Germinal center (tissue), 1 donor: ENCODE measurements at places on chromosomes 7 and 10.

DNA sequence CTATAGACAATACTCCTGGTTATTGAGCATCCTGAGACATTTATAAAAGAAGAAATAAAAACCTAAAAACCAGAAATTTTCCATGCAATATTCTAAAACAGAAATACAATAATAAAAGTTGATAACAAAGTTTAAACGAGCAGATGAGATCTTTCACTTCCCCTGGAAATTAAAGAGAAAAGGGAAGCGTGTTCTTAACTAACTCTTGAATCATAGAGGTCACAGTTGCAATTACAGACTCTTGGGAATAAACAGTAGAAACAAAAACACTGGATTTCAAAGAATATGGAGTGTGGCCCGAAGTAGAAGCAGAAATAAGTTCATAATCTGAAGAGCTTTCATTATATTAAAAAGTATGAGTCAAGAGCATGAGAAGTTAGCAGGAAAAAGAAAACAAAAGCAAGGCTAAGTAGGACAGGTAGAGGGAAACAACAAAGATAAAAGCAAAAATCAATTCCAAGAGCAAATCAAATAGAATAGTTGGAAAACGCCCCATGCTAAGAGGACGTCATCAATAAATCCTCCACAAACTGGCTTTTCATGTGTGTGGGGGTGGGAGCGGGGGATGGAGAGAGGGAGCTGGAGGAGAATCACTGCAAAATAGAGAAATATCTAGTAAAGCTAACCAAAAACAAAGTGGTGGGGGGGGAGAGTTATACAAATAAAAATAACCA is 55.2 kb upstream of the C10orf71 start:
- DNase-seq = no peak

DNA sequence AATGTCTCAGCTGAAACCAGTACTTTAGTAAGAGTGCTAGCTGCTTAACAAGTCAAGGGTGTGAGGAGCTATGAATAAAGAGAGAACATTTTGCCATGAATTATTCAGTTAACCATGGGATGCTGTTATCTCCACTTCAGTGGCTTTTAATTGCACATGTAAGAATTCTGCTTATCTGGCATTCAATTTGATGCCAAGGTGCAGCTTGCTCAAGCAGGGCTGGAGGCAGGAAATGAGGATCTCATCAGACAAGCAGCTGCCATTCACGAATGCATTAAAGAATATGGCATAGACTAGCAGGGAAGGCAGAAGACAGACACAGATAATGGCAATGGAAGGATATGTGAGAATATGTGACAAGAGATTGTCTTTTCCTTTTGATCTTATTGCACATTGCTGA is 697.8 kb downstream of the NRG3 start:
- DNase-seq = no peak

DNA sequence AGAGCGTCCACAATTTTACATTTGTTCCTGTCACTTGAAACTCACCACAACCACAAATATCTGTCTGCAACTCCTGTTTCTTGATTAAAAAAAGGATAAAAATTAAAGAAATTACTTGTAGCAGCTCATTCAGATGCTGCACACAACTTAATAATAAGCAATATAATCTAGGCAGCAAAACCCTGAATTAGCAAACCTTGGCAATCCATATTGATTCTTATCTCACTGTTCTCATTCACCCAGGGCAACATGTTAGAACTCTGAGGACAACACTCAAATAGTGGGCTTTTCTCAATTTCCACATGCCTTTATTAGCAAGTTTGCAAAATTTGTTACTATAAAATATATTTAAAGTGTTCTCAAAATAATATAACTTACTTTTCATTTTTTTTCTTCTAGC is 38.9 kb downstream of the BAZ1B start:
- no peak for DNase-seq

DNA sequence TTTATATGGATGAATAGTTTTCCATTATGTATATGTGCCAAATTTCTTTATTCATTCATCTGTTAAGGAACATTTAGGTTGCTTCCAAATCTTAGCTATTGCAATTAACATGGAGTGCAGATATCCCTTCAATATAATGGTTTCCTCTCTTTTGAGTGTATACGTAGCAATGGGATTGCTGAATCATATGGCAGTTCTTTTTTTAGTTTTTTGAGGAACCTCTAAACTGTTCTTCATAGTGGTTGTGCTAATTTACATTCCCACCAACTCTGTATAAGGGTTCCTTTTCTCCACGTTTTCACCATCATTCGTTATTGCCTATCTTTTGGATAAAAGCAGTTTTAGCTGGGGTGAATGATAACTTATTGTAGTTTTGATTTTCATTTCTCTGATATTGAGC is 46.5 kb downstream of the FAS start:
- DNase-seq = no peak

DNA sequence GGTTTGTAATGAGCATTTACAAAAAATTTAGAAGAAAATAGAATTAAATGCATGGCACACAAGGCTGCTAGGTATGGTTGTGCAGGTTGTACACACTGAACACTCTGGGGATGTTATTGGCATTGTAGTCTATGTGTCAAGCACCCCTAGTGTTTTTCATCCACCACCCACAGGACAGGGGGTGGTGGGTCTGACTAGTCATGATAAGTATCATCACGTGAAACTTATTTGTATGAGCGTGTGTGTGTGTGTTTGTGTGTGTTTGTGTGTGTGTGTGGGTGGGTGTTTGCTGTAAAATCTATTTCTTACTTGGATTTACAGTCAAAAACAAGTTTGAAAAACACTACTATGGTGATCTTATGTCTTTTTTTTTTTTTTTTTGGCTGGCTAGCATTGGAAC is 66.5 kb downstream of the MAP3K8 start:
- no peak for DNase-seq

DNA sequence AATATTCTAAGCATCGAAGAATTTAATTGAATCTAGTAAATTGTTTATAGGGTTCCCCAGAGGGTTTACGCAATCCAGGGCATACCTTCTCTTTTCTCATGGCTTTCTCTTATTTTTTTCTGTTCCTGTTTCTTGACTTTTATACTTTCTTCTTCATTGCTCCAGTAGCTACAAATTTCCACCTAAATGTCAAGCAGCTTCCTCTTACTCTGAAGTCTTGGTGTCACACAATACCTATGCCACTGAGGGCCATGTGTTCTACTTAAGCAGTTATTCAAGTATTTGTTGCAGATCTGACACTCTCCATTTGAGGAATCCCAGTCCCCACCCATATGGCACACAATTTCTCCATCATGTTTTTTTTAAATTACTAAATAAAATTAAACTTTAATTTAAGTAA is 343.1 kb upstream of the MBL2 start:
- DNase-seq = no peak

GRCh38 chr7:96182424-96183158 is 139.3 kb downstream of the SLC25A13 start:
- no peak for DNase-seq

- no peak for DNase-seq
Measured at GRCh38 chr7:150900675-150901074, 48.4 kb downstream of the AOC1 start.

DNA sequence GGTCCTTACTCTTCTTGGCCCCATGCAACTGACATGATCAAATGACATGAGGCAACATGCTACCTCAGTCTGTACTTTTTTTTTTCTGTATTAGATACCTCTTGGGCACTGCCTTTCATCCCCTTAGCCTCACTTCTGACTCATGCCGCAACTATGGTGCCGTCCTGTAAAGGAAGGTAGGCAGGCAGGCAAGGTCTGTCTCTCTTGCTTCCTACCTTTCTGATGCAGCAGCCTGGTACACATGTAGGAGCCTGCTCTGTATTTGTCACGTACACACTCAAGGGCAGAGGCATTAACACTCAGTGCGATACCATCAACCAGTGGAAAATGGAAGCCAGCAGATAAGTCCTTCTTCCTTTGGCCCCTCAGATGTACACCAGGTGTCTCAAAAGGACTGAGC is 146.7 kb downstream of the ATE1 start:
- DNase-seq = no peak

- DNase-seq = no peak
Measured at GRCh38 chr7:69773535-69774225, 175.4 kb downstream of the AUTS2 start.

GRCh38 chr7:18287482-18287881 is 208.1 kb upstream of the HDAC9 start:
- DNase-seq = no peak

- no peak for DNase-seq
Measured at GRCh38 chr7:18552943-18553604, 57.5 kb downstream of the HDAC9 start.

GRCh38 chr10:21399392-21400035 is 126.0 kb downstream of the SKIDA1 start:
- no peak for DNase-seq
